Hippocampal formation (tissue), 2 donors: ENCODE measurements at places on chromosomes 12 and 14.

GRCh38 chr14:89544636-89545301 lies 127.7 kb upstream of the FOXN3 start:
- DNase-seq, result no peak

- no peak for DNase-seq
Observed at GRCh38 chr12:88063375-88063774, 34.2 kb upstream of the C12orf50 start.

DNA sequence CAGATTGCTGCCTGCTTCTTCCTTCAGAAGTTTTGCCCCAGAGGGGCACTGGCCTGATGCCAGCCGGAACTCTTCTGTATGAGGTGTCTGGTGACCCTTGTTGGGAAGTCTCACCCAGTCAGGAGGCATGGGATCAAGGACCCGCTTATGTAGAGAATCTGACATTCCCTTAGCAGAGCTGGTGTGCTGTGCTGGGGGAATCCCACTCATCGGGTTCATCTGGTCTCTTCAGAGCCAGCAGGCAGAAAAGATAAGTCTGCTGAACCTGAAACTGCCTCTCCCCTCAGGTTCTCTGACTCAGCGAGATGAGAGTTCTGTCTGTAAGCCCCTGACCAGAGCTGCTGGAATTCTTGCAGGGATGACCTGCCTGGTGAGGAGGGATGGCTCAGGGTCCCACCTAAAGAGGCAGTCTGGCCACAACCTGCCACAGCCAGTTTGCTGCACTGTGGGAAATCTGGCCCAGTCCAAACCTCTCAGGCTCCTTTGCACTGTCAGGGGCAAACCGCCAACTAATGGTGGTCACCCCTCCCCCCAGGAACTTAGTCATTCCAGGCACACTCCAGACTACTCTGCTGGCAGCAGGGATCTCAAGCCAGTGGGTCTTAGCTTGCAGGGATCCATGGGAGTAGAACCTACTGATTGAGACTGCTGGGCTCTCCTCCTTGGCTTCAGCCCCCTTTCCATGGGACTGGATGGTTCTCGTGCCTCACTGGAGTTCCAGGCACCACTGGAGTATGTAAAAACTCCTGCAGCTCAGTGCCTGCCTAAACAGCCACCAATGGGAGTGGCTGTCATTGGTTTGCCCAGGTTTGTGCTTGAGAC lies 4.1 kb downstream of the CLEC2D start:
- no peak for DNase-seq

GRCh38 chr14:50381823-50382287 lies 14.8 kb downstream of the CDKL1 start:
- no peak for DNase-seq

GRCh38 chr12:46523863-46524770 lies 151.5 kb upstream of the SLC38A2 start:
- DNase-seq, result no peak

GRCh38 chr12:117053050-117053400 lies 46.2 kb downstream of the TESC start:
- DNase-seq, result no peak

GRCh38 chr12:48366131-48366530 lies 15.4 kb upstream of the ZNF641 start:
- no peak for DNase-seq

DNA sequence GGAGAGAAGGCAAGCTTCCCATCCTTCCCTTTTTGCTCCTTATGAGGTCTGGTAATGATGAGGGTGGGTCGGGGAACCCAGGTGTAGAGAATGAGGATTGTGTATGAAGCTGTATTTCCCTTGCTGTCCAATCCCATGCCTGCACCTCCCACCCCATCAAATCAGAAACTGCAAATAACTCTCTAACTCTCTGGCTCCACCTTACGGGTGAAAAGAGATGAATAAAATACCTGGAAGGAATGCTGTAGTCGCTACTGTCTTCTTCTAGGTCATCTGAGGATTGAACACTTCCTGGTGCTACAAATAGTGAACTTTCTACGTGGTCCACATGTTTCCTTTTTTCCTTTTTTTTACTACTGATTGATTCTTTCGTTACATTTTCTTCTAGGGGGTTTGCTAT lies 38.9 kb upstream of the DICER1 start:
- DNase-seq, result no peak

DNA sequence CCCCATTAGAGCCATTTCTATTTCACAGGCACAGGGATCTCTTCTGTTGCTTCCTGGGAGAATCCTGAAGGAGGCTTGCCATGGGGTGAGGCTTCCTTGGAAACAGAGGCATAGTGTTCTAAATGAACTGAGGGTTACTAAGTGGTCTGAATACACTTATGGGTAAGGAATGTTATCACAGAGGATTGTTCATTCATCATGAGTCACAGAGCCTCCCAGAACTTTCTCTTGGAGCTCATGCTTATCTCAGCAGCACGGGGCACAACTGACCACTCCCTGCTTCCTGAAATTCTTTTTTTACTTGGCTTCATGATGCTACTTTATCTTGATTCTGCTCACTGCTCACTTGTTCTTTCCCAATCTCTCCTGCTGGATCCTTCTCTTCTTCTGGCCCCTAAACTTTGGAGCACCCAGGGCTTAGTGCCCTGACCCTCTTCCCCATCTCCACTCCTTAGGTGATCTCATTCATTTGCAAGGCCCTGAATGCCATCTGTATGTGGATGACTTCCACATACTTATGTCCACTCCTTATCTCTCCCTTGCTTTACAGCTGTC lies 57.9 kb downstream of the ANO6 start:
- no peak for DNase-seq

- DNase-seq, result no peak
Observed at GRCh38 chr12:130633771-130634170, 82.3 kb downstream of the RIMBP2 start.

GRCh38 chr12:11755302-11755930 lies 105.9 kb downstream of the ETV6 start:
- DNase-seq, result no peak

DNA sequence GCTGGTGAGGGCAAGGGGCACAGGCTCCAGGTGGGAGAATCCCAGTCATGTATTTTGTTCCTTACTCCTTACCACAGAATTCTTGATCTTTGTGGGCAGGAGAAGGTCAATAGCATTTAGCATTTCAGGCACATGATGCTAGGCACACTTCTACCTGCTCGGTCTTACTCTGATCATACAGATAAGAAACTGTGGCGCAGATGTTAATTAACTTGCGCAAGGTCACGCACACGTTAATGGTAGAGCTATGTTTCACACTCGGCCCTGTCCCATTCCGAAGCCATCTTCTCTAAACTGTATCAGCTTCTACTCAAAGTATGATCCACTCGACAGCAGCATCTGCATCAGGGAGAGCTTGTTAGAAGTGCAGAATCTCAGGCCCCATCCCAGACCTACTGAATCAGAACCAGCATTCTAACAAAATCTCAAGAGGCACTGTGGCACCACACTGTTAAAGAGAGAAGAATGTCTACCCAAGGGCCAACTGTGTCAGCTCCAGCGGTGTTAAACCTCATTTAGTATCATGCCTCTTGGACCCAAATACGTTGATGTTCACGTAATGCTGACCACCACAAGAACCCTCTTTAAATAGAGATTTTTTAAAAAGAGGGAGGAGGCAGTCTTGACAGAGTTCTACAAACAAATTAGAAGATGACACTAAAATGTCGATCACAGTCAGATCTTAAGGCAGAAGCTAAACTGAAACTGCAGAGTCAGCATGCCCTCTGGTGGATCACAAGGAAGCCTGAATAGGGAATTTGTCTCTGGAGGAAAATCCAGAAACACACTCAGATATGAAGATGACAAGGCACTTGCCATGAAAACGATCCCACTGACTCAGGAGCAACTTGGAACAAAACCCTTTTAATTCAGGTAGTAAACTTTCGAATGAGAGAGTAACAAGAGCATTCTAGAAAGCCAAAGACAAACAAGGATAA lies 7.3 kb downstream of the STXBP6 start:
- peak; percentile 90 for DNase-seq

- DNase-seq, result peak; percentile 27
Observed at GRCh38 chr12:46266869-46267574, 1.8 kb downstream of the SLC38A1 start.

- DNase-seq, result no peak
Observed at GRCh38 chr12:95070378-95070777, 3.0 kb downstream of the NR2C1 start.

DNA sequence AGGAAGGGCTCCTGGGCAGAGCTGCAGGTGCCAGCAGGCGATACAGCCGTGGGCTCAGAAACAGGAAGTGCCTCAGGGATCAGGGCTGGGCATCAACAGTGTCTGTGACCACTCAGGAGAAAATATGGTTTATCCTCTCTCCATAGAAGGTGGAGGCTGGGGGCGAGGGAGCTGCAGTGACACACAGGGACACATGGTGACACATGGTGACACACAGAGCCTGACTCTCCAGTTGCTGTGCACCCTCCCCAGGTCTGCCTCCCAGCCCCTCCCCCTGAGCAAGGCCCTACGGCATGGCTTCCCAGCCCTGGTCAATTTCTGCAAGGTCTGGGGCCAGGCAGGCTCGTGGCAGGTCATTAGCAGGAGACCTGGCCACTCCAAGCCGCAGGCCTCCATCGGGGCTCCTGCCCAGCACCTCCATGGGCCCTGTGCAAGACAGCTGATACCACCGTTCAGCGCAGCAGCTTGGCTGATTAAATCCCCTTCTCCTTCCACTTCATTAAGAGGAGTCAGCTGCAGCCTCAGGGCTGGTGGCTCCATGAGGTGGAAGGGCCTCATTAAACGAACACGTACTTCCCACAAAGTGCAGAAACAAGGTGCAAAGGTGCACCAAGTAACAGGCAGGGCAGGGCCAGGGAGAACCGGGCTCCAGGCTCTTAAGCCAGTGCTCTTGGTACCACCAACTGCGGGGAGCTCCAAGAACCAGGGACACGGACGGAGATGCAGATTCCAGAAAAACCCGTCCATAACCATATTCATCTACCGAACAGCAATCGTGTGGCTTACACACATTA lies 60.7 kb downstream of the CCNK start:
- DNase-seq, result no peak
